ENCODE measurements at places on chromosomes 12 and 14.
A peak's percentile ranks its signal among the peaks of the same experiment; 100 is the strongest.

DNA sequence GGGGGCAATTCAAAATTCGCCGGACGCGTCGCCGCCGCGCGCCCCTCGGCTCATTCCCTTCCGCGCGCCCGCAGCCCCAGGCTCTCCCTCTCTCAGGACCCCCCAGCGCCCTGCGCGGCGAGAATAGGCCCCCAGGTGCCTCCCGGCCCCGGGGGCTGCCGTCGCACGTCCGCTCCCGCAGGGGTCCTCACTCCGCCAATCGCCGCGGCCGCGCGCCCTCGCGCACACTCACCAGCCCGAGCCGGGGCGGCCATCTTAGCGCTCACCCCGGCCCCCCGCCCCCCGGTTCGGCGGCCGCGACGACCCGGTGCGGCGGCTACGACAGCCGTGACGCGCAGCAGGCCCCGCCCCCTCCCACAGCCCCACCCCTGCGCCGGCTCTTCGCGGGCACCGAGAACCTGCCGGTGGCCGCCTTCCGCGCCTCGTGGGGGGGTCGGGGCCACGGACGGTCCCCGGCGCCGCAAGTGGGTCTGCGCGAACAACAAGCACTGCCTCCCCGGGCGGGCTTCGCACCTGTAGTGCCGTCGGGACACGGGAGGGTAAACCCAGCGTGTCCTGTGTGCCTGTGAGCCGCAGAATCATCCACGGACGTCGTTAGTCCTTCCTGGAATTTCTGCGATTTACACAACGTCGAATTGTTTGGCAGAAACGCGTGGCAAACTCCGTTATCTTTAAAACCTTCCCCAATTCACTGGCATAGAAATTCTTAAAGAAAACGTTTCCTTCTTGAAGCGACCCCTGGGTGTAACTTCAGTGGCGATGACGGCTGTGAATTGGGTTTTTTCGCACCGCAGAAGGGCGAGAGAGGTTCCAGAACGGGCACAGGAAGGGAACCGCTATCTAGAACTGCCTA, 2.5 kb downstream of the USP44 start:
- DNase-seq = no peak

- DNase-seq = no peak
These were observed 63.1 kb downstream of the HEATR5A start for GRCh38 chr14:31357279-31357678.

- no peak for DNase-seq
These were observed 431.9 kb downstream of the BCL11B start for GRCh38 chr14:98840091-98840490.

DNA sequence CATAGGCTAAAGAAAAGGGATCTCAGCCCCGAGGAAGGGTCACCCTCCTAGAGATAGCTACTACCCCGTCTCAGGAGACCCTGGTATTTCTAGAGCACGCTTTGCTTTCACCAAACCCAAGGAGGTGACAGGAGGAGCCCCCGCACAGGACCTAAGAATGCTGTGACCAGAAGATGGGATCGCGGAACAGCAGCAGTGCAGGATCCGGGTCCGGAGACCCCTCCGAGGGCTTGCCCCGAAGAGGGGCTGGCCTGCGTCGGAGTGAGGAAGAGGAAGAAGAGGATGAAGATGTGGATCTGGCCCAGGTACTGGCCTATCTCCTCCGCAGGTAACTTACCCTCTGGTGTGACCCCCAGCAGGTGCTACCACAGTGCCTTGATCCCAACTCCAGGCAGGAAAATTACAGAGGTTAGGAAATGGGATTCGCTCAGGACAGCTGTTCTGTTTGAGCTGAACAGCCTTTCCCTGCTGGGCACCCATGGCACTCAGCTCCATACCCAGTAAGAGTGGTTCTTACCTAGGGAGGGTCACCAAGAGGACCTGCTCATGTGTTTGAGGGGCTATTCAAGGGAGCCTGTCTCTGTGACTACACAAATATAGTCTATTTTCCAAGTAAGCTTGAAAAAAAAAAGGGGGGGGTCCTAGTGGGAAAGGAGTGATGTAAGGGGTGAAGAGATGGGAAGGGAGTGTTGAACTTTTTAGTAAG, 826 bp upstream of the NRL start:
- no peak for DNase-seq

GRCh38 chr12:121786440-121786825, 7.1 kb downstream of the RHOF start:
- peak; percentile 97 for DNase-seq

GRCh38 chr12:67425394-67425793, 156.2 kb downstream of the CAND1 start:
- DNase-seq = peak; percentile 58

DNA sequence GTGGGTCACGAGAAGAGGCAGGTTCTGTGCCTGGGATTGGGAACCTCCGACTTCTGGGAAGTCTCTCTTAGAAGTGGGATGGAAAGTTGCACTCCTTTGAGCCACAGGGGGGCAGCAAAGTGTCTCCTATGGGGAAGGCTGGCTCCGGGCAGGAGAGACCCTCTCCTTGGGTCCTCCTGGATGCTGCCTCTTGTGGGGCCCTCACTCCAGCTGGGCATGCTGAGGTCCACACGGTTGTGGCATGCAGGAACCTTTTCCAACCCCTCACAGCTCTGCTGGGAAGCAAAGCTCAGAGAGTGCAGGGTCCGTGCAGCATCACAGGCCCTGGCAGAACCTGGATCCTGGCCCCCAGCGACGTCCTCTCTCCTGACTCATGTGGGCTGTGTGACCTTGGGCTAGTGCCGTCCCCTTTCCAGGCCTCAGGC, 17.4 kb downstream of the SDSL start:
- DNase-seq = no peak

DNA sequence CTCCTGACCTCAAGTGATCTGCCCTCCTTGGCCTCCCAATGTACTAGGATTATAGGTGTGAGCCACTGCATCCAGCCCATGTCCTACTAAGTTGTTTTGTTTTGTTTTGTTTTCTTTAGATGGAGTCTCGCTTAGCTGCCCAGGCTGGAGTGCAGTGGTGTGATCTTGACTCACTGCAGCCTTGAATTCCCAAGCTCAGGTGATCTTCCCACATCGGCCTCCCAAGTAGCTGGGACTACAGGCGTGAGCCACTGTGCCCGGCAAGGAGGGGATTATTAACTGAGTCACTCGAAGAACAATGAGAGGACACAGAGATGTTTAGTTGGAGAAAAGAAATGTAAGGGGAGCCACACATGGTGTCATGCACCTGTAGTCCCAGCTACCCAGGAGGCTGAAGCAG, 18.0 kb upstream of the ERBB3 start:
- no peak for DNase-seq

- no peak for DNase-seq
These were observed 8.5 kb upstream of the CFL2 start for GRCh38 chr14:34722723-34723545.

GRCh38 chr14:90985601-90986242, 74.7 kb downstream of the RPS6KA5 start:
- DNase-seq = no peak

DNA sequence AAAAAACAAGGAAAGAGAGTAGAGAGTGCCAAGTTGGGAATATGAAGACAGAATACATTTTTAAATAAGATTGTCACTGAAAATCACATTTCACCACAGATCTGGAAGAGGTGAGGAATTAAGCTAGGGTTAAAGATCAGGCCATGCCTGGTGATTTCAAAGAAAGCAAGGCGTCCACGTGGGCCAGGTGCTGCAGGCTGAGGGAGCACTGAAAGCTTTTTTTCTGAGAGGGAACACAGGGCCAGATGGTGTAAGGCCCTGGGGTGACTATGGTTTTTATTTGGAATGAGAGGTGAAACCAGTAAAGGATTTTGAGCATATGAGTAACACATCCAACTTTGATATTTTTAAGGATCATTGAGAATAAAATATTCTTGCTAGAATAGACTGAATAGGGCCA, 20.9 kb downstream of the SYT1 start:
- no peak for DNase-seq

DNA sequence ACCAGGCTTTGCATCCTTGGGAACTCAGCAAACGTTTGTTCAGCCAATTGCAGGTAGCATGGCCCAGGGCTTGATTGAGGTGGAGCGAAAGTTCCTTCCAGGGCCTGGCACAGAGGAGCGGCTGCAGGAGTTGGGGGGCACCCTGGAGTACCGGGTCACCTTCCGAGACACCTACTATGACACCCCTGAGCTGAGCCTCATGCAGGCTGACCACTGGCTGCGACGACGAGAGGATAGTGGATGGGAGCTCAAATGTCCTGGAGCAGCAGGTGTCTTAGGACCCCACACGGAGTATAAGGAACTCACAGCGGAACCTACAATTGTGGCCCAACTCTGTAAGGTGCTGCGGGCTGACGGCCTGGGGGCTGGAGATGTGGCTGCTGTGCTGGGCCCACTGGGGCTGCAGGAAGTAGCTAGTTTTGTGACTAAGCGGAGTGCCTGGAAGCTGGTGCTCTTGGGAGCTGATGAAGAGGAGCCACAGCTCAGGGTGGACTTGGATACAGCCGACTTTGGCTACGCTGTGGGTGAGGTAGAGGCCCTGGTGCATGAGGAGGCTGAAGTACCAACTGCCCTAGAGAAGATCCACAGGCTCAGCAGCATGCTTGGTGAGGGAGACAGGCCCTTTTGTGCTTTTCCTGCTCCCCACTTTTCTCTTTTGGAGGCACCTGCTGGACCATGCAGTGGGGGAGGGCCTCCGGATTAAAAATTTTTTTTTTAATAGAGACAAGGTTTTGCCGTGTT, 799 bp downstream of the THTPA start:
- DNase-seq = no peak

DNA sequence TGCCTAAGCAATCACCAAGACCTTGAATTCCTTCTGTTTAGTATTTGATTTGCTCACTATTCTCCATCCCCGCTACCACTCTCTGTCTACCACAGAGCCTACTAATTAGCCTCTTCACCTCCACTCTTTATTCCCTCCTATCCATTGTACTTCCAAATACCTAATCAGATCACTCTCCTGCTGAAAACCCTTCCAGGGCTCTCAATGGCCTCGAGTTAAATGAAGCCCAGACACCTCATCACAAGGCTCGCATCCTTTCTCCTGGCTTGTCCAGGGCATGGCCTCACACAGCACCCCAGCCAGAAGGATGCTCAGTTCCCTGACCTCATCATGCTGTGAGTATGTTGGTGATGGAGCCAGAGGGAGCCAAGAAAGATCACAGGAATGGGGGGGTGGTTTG, 71.4 kb upstream of the PRMT8 start:
- no peak for DNase-seq

- no peak for DNase-seq
These were observed 201.5 kb upstream of the RTL1 start for GRCh38 chr14:101105045-101105444.

- DNase-seq = no peak
These were observed at the start of gene FGF23 for GRCh38 chr12:4379405-4379804. FGF23 (minus strand) TSS chr12:4379712; CDS start chr12:4379582, 130 bp downstream.

DNA sequence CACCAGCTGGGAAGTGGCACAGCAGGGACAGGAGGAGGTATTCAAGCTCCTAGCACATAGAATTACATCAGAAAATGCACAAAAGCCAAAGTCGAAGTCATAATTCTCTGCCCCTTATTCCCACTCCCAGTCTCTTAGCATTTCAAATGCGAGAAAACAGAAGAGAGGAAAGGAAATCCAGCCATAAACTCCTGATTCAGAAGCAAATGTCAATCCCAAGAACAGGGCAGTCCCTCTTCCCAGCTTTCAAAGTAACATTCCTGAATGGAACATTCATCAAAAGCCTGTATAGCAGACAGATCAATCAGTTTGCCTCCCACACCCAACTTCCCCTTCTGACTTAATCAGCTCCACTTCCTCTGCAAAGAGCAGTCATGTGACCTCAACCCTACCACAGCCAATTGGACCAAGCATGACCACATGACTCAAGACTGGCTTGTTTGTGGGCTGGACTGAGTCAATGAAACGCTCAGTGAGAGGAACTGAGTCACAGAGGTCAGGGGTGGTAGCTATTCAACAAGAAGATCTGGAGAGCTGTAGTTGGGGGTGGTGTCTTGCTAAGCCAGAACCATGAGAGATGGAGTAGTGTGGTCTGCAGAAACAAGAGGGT, 41.4 kb upstream of the TUNAR start:
- no peak for DNase-seq

DNA sequence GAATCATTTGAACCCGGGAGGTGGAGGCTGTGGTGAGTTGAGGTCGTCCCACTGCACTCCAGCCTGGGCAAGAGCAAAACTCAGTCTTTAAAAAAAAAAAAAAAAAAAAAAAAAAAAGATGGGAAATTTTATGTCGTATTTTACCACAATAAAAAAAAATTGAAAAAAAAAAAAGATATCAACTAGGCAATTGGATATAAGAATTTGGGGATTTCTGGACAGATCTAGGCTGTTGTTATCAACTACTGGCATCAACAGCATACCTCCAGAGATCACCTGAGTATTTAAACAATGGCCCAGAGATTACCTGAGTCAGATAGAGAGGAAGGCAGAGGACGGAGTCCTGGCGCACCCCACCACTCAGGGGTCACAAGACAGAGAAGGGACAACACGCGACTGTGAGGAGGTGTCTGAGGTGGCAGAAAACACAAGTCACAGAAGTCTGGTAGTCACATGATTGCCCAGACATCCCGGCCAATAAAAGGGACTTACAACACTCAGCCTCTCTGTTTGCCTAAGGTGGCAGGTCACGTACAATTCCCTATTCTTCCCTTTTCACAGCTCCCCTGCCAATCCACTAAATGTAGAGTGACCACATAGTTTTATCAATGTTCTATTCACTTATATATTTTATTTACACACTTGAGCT, 1.8 kb downstream of the SPRING1 start:
- no peak for DNase-seq

DNA sequence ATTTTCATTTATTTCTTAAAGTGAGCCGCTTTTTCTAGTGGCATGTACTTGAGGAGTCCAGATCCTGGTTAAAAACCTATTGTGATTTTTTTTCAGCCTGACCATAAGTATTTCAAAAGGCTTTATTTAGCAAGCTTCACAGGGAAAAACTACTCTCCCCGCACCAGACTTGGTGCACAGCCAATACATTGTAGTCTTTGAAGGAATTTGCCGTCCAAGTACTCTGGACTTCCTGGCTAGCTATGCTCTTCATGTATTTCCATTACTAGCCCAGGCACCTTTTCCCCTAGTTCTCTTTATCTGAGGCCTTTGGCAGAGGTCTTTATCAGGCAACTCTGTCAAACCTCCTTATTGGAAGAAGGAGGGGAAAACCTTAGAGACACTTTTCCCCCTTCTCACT, 234.7 kb downstream of the CCDC91 start:
- no peak for DNase-seq

DNA sequence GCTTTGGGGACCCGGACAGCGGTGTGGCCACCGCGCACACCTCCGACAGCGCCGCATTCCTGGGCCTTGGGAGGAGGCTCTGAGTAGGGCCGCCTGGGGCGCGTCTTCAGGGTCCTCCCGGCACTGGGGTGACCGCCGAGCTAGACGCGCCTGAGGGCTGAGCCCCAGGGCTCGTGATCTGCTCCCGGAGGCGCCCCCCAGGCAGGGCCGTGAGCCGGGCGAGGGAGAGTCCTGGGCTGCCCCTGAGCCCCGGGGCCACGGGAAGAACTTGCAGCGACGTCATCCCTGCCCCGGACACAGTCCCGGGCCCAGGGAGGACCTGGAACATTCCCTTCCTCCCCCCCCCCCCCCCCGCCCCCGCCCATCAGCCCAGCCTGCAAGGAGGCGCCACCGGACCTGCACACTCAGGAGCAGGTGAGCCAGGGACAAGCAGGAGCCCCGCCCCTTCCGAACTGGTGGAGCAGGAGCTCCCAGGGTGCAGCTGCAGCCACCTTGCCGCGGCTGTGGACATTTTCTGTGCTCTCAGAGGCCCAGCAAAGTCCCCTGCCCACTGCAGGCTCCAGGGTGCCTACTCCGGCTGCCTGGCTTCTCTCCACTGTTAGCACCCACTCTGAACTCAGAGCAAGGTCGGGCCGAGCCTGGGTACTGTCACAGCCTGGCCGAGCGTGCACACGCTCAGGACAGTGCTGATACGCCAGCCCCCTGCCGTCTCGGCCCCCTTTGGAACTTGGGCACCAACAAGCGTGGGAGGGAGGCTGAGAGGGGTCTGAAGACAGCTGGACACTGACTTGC, 50.7 kb downstream of the A2M start:
- peak; percentile 48 for DNase-seq

GRCh38 chr12:116352315-116352835, 74.9 kb upstream of the MED13L start:
- no peak for DNase-seq

All from epithelial cell of prostate (primary cell).